CD14-positive monocyte (primary cell): ENCODE measurements at places on chromosomes 1 and 21.

GRCh38 chr1:180734366-180734765 is 102.5 kb downstream of the XPR1 start:
- DNase-seq = no peak

- no peak for DNase-seq
Observed at GRCh38 chr1:3056641-3057040, 12.4 kb upstream of the PRDM16 start.

DNA sequence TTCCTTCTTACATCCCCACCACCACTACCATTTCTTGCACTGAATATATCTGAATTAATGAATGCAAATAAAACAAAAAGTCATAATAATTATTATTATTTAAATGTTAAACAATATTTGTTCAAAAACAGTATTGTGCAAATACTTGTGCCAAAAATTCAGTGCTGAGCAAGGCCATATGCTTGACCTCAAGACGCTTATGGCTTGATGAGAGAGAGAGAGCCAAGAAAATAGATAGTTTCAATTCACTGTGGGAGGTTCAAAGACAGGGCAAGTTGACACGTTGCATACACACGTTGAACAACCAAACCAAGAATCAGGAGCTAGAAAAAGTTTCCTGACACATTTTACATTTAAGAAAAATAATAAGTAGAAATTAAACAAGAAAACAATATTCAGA is 1421.7 kb downstream of the KCNT2 start:
- DNase-seq = no peak

GRCh38 chr1:194830387-194830786 is 1644.0 kb upstream of the B3GALT2 start:
- no peak for DNase-seq

- DNase-seq = no peak
Observed at GRCh38 chr1:202733251-202733650, 23.0 kb upstream of the SYT2 start.

DNA sequence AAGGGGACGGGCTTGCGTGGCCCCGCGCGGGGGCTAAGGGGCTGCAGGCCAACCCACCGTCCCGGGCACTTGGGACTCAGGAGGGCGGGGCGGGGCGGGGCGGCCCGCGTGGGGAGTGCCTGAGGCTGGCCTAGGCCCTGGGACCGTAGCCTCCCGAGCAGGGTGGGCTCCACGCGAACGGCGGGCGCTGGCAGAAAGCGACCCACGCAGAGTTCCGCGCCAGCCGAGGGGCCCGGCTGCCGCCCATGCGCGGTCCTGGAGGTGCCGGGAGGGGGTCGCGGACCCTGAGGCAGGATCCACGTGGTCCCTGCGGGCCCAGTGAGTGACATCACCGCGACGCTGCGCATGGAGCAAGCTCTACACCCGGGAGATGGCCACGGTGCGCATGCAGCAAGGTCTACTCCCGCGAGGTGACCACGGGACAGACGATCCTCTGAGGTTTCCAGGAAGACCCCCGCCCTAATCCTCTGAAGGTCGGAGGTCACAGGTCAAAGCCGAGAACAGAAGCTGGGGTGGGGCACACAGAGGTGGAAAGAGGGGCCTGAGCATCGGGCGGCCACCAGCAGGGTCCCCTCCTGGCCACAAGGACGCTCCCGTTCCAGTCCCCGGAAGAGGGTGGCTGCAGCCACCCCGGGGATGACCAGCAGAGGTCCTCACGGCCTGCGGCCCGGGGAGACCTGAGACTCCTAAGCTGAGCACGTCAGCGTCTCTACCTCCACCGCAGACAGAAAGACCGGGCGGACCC is 13.5 kb upstream of the SLC19A1 start:
- DNase-seq = no peak
